ENCODE measurements at places on chromosomes 7 and 10. TPM values are rescaled to one million over a fixed set of nuclear protein-coding genes. Genes with fewer than 3 reads are reported as not detected.

AMPH gene
- total RNA-seq, result 0.05 TPM

ACHE gene
- 2.3 TPM for total RNA-seq

ADAM22 gene
- total RNA-seq, result 0.24 TPM

KAZALD1 gene
- total RNA-seq, result 3.0 TPM

RARRES2 gene
- not detected for total RNA-seq

ACTL6B gene
- total RNA-seq, result not detected

PVRIG gene
- total RNA-seq, result not detected

EGR2 gene
- total RNA-seq, result 0.29 TPM

KIF11 gene
- total RNA-seq, result 41.3 TPM

PRPF18 gene
- 19.3 TPM for total RNA-seq

GIMAP1 gene
- total RNA-seq, result not detected

CLEC5A gene
- not detected for total RNA-seq

HACD1 gene
- 57.0 TPM for total RNA-seq

WNT8B gene
- not detected for total RNA-seq

AGR2 gene
- 133 TPM for total RNA-seq

PNLIPRP1 gene
- total RNA-seq, result not detected

SIRT1 gene
- total RNA-seq, result 19.0 TPM

KIAA1217 gene
- 1.1 TPM for total RNA-seq

FOXI2 gene
- total RNA-seq, result not detected

ASZ1 gene
- total RNA-seq, result not detected

PRF1 gene
- total RNA-seq, result not detected

ABLIM1 gene
- total RNA-seq, result 35.9 TPM

GAD2 gene
- total RNA-seq, result not detected

PRSS58 gene
- not detected for total RNA-seq

SLC18A2 gene
- 0.02 TPM for total RNA-seq

PILRB gene
- total RNA-seq, result 30.3 TPM

FEZF1 gene
- not detected for total RNA-seq

GPR146 gene
- total RNA-seq, result 1.9 TPM

TFPI2 gene
- total RNA-seq, result 208 TPM

PDK4 gene
- 28.0 TPM for total RNA-seq

FASTK gene
- 74.1 TPM for total RNA-seq

SH2D4B gene
- total RNA-seq, result 0.06 TPM

EVX1 gene
- total RNA-seq, result 0.18 TPM

DENND2A gene
- total RNA-seq, result 0.64 TPM

CYP26C1 gene
- total RNA-seq, result not detected

ELMO1 gene
- 3.4 TPM for total RNA-seq

CYP2C8 gene
- not detected for total RNA-seq

FFAR4 gene
- 0.06 TPM for total RNA-seq

ADIRF gene
- total RNA-seq, result not detected

BAMBI gene
- 9.7 TPM for total RNA-seq
